ENCODE measurements at places on chromosomes 2 and 18. TPM values are rescaled to one million over a fixed set of nuclear protein-coding genes. Genes with fewer than 3 reads are reported as not detected.

GRCh38 chr2:86697551-86698104, 22.5 kb upstream of the RMND5A start:
- no peaks in the 10 kb centered on the region for H3K4me1 ChIP-seq
- H3K36me3 ChIP-seq, result no peaks in the 10 kb centered on the region
- no peak overlapping the region for H3K4me3 ChIP-seq
- DNase-seq, result no peak
- no peaks in the 10 kb centered on the region for H3K27me3 ChIP-seq

UGT1A4 gene
- total RNA-seq, result not detected

LBX2 gene
- total RNA-seq, result 0.94 TPM

DNA sequence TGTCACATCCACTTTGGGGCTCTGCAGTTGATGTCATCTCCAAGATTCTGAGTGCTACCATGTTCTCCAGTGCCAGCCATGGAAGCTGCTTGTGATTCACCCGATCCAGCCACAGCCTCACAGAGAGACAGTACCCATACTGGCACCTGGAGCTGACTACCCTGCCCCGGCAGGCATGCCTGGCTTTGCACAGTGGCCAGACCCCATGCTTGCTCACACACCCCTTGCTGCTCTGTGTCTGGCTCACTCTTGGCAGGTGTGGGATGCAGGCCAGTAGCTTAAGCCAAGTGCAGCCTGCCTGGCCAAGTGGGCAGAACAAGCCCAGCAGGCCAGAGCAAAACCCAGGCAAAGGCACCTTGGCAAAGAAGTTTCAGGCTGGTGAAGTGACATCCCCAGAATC, 828.4 kb upstream of the VRK2 start:
- H3K36me3 ChIP-seq, result no peaks in the 10 kb centered on the region
- no peaks in the 10 kb centered on the region for H3K4me1 ChIP-seq
